ENCODE measurements at places on chromosomes 11 and 22.
A peak's percentile ranks its signal among the peaks of the same experiment; 100 is the strongest.

GRCh38 chr11:33457948-33458347, 200.8 kb downstream of the HIPK3 start:
- no peak for DNase-seq

DNA sequence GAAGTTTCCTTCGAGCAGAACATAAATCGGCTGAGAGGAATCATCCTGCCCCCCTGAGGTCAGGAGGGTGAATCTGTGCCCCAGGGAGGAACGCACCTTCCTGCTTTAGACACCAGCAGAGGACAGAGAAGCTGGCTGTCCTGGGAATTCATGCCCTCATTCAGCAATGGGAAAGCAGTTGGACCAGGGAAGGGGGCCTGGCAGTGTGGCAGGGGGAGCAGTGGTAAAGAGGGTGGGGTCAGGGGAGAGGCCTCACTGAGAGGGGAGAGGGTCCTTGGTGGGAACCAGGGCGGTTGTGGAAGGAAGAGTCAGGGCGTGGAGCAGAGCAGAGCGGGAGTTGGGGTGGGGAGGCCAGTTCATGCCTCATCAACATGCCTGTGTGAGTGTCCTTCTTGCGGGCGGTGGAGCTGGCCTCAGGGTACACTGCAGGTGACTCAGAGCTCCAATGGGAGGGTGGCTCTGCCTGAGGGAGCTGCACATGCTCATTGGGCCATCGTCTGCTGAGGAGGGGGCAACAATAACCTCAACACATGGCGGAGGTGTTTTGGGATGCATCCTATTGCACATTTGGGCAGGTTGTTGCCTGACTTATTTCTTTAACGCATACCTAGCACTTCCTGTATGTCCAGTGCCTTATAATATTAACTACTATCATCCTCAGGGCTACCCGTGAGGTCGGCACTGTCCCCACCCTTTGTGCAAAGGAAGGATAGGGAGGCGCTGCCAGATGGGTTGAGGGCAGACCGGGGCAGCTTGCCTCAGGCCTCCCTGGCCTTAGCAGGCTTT, 23.2 kb downstream of the MED15 start:
- no peak for DNase-seq

DNA sequence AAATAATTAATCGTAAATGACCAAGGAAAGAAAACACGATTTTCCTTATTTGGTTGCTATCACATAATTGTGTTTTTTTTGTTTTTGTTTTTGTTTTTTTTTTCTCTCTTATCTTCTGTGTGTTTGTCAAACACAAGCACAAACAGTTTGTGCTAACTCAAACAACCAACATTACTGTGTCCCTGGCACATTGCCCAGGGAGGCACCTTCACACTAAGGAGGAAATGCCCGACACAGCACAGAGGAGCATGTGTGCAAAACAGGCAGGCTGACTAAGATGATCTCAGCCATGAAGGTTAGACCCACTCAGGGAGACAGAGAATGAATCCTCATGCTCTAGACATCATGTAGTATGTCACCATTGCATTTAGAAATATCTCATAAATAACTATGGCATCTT, 130.1 kb downstream of the SOX6 start:
- no peak for DNase-seq

GRCh38 chr22:43202326-43202725, 15.4 kb upstream of the TTLL12 start:
- DNase-seq = no peak

GRCh38 chr11:62411524-62411923, 7.3 kb upstream of the SCGB1A1 start:
- no peak for DNase-seq

- DNase-seq = no peak
These were observed 94.8 kb upstream of the APOA1 start for GRCh38 chr11:116932181-116932580.

DNA sequence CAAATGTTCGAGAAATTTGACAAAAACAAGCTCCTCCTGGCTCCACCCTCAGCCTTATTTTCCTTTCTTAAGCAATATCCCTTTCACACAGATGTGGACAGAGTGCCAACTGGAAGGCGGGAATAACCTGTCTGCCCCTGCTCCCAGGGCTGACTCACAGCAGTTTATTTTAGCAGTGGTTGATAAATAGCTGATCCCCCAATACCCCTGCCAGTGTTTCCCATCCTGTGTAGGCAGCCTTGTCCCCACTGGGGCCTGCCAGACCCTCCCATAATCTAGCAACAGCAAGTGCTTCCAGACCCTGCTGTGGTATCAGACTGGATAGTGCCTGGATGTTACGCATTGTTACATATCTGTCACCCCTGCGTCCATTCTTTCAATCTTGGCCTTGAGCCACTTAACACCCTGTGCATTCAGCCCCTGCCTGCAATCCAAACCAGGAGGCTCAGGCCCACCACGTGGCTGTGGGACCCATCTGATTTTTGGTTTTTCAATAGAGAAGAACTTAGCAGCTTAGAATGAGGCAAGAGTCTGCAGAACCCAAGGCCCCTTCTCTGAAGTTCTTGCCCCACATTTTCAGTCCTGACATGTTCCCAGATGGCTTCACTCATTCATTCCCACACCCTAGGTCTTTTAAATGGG, 53.7 kb downstream of the PARVA start:
- no peak for DNase-seq

DNA sequence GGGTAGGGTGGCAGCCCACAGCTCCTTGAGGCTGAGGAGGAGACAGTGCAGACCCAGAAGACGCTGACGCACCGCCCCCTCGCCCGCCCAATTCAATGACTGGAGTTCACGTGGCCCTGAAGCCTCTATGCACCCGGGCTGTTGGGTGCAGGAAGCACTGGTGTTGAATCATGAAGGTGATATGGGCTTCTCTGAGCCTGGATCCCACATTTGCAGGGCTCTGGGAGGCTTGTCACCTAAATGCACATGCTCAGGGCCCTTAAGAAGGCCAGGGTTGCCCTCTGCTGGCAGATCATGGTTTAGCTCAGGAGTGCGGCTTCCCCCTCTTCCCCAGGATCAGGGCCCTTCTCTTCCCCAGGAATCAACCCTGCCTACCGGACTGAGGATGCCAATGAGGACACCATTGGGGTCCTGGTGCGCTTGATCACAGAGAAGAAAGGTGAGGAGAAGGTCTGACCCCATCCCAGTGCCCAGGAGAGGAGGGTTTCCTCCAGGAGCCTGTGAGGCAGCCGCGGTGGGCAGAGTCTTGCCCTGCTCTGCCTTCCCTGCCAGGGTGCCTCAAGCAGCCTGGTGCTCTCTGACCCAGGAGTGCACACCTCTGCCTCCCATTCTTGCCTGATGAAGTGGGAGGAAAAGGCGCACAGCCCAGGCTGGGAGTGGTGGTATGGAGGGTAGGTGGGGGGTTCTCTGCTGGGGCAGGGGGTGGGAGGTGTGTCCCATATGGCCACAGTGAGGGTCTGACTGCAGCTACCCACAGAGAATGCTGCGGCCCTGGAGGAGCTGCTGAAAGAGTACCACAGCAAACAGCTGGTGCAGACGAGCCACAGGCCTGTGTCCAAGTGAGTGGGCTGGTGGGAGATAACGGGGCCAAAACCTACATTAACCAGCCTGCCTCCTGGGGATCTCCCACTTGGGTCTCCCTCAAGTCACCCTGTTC, 17.5 kb downstream of the RELT start:
- peak; percentile 67 for DNase-seq

DNA sequence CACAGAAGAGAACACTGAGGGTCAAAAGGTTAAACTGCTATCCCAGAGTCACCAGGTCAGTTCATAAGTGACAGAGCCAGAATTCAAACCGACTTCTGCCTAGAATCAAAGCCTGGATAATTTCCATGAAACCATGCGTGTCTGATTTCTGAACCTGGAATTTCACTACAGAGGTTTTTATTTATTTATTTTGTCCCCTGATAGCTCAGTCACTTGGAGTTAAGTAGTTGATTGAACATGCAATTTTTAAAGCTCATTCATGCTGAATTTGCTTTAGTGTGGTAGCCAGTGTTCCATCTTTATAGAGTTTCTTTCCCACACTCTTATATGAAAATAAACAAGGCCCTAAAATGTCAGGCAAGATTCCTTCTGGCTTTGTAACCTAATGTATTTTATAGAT, 93.2 kb downstream of the NAV2 start:
- no peak for DNase-seq

DNA sequence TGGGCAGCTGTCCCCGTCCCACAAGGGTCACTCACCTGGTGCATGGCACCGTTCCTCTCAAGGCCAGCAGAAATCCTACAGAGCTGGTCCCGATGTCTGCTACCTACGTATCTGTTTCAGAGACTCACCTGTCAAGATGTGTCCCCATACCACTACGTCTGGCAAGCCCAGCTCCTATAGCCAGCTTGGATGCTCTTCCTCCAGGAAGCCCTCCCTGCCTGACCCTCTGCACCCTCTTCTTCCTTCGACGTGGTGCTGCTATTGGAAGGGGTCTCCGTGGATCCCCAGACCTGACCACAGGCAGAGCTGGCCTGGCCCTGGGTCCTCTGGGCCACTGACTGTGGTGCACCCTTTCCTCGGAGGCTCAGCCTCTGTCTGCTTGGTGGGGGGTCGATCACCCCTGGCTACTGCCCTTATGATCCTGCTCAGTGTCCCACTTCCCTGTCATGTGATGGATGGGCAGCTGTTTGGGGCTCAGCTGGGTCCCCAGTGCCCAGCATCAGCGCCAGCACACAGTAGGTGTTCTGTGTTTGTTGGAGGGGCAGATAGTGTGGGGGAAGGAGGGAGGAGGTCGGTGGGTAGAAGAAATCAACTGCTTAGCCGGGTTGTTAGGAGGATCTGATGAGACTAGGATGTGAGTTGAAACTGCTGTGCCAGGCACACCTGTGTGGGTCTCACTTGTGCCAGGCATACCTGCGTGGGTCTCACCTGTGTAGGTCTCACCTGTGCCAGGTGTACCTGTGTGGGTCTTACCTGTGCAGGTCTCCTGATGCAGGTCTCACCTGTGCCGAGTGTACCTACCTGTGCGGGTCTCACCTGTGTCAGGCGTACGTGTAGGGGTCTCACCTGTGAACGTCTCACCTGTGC, 21.7 kb upstream of the ARHGAP8 start:
- no peak for DNase-seq

GRCh38 chr11:77471558-77472193, 2.2 kb downstream of the PAK1 start:
- peak; percentile 11 for DNase-seq

- no peak for DNase-seq
These were observed 42.1 kb upstream of the APLNR start for GRCh38 chr11:57279116-57279515.

DNA sequence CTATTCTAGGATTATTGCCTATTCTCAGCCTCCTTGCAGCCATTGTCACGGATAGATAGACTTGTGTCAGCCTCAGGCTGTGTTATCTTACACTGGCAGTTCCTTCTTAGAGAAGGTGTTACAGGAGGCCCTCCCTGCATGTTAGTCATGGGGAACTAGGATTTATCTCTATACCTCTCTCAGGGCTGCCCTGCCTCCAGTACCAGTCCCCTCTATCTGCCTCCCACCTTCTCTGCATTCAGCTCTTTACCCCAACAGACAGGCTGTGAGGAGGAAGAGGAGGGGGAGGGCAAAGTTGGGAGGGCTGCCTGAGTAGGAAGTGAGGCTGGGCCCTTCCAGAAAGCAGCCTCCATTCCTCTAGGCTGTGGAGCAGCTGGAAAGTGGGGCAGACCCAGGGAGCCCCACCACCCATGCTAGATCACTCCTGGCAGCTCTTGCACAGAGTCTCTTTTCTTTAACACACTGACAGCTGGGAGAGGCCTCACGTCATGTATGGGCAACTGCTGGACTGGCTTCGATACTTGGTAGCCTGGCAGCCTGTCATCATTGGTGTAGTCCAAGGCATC, 2.9 kb upstream of the IL18BP start:
- no peak for DNase-seq

GRCh38 chr22:50119768-50120251, 30.0 kb downstream of the MOV10L1 start:
- DNase-seq = no peak

DNA sequence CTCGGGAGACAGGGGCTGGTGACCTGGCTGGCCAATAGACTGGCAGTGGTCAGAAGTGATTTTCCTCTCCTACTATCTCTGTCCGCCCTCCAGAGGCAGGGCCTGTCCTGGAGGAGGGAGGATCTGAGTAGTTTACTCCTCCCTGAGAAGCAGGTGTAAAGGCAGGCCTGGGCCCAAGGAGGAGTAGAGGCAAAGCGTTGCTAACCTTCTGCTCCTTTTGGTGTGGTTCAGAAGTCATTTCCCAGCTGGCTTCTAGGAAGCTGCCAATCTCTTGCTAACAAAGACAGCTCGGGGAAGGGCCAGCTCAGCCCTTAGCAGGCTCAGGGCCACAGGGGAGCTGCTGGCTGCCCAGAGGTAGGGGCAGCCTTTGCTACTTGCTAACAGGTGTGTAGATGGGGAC, 151.1 kb upstream of the NECTIN1 start:
- DNase-seq = no peak

DNA sequence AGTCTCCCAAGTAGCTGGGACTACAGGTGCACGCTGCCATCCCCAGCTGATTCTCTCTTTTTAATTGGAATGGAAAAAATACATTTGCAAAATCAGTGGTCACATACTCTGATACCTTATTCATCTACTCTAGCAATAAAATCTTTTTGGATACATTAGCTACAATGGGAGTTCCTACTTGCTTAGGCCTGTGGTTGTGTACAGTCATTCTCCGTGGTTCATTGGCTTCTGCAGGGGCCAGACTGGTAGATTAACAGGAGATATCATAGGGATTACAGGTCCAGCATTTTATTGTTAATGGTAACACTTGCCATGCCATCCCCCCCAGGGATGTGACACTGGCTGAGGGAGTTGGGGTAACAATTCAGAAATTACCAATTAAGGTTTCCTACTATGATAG, 140.0 kb downstream of the ADAMTS15 start:
- no peak for DNase-seq

DNA sequence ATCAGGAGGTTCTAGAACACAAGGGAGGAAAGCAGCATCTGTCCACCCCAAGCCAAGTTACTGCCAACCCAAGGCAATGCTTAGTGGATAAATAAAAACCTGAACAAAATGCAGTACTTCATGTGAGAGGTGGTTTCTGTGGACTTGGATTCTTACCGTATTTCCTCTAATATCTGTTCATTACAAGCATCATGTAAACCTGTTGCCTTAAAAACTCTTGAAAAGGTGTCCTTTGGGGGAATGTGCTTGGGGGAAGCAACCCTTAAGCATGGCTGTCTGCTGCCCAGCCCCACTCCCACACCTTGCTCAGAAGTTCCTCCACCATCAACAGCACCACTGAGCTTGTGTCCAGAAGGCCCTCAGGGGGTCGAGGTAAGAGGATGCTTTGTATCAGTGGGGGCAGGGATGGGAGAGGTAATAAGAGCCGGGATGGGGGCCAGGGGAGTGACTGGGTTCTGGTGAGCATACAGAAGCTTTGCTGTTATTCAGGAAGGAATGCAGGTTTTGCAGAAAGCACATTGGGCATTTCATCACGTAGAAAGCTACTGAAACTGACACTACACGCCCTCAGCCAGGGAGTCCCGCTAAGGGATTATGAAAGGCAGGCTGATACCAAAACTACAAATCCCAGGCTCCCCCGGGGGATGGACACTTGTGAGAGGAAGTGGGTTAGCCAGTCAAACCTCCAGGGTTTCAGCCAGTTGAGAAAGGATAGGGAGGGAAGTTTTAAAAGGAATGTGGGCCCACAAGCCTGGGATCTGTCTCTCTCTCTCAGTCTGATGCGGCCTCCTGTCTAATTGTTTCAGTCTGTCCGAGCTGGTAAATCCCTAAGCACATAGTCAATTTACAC, 52.0 kb downstream of the KCNJ1 start:
- DNase-seq = no peak

GRCh38 chr11:125621995-125622394, 3.0 kb upstream of the CHEK1 start:
- no peak for DNase-seq

- DNase-seq = no peak
These were observed 1.9 kb downstream of the RCOR2 start for GRCh38 chr11:63914896-63915691.

All from activated CD4-positive, alpha-beta T cell treated with anti-CD3 and anti-CD28 coated beads, Interleukin-2, amount 50 U/mL, for 16 hours (primary cell).